Thoracic aorta (tissue), 2 donors: ENCODE measurements at places on chromosomes 5 and 9.

DNA sequence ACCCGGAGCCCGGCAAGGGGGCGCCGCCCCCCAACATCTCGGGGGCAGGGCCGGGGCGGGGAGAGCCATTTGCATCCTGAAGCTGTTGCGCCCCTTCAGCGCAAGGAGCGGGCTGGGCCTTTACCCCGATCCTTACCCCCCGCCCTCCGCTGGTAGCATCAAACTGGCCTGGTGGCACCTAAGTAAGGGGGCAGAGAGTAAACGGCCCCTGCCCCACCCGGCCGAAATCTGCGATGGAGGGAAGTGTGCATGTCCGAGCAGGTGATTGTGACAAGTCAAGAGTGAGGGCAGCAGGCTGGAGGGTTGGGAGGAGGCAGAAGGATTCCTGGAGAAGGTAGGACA, 101.2 kb downstream of the ESM1 start:
- no peak for DNase-seq

DNA sequence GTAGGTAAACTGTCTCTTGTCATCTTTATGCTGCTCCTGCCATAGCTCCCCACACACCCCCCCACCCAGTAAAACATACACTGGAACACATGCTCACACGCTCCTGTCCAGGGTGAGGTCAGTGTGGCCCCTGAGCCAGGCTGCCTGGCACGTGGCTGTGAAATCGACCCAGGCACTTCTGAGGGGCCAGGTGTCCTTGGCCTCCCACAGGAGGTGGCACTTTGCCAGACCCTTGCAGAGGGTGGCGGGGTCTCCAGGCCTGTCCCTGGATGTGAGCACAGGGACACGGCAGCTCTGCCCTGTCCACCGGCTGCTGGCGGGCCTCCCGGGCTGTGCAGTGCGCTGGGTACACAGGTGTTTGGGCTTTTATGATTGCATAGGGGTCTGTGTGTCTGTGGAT, 10.0 kb upstream of the CRB2 start:
- DNase-seq, result no peak

GRCh38 chr5:178547753-178548415, 42.3 kb downstream of the COL23A1 start:
- DNase-seq, result no peak

DNA sequence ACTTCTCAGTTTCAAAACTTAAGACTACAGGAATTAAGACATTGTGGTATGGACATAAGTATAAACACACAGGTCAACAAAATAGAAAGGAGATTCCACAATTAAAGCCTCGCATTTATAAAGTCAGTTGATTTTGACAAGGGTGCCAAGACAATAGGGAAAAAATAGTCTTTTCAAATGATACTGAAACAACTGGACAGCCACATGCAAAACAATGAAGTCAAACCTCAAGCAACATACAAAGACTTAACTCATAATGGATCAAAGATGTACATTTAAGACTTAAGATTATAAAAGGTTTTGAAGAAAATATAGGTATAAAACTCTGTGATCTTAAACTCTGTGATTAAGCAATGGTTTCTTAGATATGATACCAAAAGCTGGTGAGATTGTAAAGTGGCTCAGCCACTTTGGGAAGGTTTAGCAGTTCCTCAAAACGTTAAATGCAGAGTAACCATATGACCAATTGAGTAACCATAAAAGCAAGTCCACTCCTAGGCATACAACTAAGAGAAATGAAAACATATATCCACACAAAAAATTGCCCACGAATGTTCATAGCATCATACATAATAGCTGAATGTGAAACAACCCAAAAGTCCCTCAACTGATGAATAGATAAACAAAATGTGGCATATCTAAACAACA, 22.0 kb downstream of the HINT1 start:
- no peak for DNase-seq

GRCh38 chr5:158922816-158923215, 176.9 kb downstream of the EBF1 start:
- DNase-seq, result no peak

- no peak for DNase-seq
Measured at GRCh38 chr5:122492675-122493074, 180.6 kb downstream of the SNCAIP start.
